ENCODE measurements at places on chromosomes 6 and 20. TPM values are rescaled to one million over a fixed set of nuclear protein-coding genes. Genes with fewer than 3 reads are reported as not detected.
A peak's percentile ranks its signal among the peaks of the same experiment; 100 is the strongest.

- DNase-seq = no peak
Observed at GRCh38 chr6:166539543-166539942, 46.9 kb downstream of the RAMACL start.

TNF gene
- total RNA-seq = 0.87 TPM

DNA sequence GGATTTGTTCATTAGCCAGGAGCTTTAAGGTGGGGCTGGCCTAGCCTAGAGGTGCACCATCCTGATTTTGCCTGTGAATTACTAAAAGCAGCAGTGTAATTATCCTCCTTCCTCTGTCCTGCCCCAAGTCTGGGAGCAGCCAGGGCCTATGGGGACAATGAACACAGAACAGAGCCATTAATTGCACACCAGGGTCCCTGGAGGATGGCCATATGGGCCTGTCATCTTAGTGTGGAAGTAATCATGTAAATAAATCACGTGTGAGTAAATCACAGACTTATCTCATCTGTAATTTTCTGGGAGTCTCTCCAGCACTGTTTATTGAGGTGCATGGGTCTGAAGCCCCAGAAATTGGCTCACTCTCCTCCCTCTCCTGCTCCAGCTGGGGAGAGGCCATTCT, 176.3 kb downstream of the LRFN2 start:
- no peak for DNase-seq

COL11A2 gene
- 0.35 TPM for total RNA-seq

DNA sequence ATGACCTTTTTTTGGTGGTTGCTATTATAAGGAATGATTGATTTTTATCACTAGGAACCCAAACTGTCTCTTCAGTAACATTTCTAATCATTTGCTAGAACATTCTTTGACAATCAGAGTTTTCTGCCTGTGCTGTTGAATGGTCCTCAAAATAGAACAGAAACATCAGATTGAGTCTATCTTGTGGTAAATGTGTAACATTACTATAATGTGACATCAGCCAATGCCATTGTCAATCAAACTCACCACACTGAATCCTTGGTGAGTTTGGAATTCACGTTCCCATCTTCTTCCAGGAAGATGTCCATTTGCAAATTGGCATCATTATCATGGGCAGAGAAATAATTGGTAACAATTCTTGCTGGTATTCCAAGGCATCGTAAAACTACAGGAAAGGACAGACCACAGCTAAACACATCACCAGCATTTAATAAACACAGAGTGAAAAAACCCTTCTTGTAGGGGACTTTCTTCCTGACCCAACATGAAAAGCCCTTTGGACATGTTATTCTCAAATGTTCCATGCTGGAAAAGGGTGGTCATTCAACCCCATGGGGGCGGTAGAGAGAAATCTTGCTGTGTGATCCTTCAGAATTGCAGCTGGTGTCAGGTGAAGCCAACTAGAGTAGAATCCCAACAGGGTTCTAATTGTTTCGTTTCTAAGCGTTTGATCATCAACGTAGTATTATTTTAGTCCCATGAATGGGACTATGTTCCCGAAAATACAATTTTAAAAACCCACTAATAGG, 98.5 kb downstream of the F13A1 start:
- no peak for DNase-seq

ESF1 gene
- total RNA-seq = 5.9 TPM

DNA sequence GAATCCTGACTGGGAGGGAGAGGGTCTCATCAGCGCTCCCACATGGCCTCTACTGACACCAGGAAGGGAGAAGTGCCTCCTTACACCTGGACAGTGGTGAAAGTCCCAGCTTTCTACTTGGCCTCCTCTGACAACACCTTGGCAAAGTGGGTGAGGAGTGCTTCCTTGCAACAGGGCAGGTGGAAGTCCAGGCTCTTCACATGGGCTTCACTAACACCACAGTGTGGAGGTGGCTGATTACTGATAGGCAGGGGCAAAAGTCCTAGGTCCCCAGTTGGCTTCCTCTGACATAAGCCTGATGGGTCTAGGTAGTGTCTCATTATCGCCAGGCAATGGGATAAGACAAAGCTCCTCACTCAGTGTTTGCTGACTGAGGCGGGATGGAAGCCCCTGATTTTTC, 9.5 kb upstream of the HLA-DRA start:
- no peak for DNase-seq

GRCh38 chr6:136618086-136618485, 67.9 kb upstream of the MAP7 start:
- no peak for DNase-seq

SOX18 gene
- 4.6 TPM for total RNA-seq

- DNase-seq = no peak
Observed at GRCh38 chr6:138484018-138484731, 15.1 kb downstream of the NHSL1 start.

ZSCAN23 gene
- 1.0 TPM for total RNA-seq

C6orf163 gene
- total RNA-seq = 1.3 TPM

GRCh38 chr20:53104884-53105283, 132.7 kb downstream of the TSHZ2 start:
- DNase-seq = no peak

POPDC3 gene
- total RNA-seq = not detected

DNA sequence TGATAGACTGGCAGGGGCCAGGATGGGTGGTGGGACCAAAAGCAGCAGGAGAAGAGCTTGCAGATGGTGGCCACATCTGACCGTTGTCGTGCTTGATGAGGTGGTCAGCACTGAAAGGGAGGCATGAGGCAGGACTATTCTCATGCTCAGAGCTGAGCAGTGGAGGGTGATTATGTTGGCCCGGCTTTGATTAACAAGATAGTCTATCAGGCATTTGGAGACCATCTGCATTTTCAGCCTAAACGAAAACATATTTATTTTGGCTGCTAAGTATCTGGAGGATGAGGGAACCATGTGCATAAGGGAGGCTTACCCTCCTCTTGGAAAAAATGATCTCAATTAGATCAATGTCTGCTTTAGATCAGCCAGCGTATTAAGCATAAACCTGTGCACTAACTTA, 141.6 kb upstream of the KCNK16 start:
- DNase-seq = no peak

TRIM31 gene
- total RNA-seq = 0.16 TPM

DNA sequence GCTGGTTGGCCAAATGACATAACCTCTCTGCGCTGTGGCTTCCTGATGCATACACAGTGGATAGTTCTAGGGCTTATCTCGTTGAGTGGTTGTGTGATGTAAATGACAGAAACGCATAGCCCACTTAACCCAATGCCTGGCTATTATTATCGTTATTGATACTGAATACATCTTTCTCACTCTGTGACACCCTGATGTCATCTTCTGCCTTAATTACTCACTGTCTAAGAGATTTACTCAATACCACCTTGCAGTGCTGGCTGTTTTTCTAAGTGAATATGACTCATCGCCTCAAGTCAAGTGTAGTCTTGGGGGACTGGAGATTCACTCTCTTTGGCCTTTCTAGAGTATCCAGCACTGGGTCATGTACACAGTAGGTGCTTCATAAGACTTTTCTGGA, 73.6 kb downstream of the NDUFAF5 start:
- no peak for DNase-seq

- DNase-seq = no peak
Observed at GRCh38 chr20:4584510-4584909, 137.2 kb upstream of the PRND start.

CLVS2 gene
- total RNA-seq = 0.03 TPM

- DNase-seq = no peak
Observed at GRCh38 chr6:87807475-87807874, 105.4 kb upstream of the AKIRIN2 start.

COX4I2 gene
- 0.43 TPM for total RNA-seq

DNA sequence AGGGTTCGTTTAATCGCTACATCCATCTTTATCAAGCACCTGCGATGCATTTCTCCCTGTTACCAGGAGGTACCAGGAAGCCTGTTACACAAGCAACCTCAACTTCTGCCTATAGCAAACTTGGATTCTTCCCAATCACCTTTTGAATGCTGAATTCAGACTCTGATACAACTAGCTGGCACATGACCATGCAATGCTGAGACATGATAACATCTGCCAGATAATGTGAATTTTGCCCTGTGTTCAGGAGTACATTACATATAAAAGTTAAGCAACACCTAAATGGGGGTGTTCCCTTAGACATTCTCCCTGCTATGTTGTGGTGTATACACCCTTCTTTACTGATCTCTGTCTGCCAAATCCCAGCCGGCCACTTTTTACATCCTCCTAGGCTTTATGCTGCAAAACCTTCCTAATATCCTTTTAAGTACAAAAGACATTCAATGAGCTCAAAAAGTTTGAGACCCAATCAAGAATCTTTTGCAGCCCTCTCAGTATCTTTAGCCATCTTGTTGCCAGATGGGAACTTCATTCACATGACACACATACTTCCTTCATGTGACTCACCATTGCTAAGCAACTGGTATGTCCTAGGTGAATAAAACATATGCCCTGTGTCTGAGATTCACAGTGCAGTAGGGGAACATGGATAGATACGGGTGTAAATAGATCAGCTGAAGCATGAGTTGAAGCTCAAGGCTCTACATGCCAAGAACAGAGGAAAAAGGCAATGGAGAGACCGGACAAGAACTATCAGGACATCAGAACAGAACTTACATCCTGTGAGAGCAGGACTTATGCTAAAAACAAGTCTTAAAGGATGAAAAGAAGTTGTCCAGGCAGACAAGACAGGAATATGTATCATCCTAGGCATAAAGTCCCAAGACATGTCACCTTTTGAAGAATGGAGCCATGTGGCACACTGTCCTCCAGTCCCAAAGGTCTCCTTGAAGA, 84.3 kb downstream of the ZHX3 start:
- DNase-seq = no peak

- no peak for DNase-seq
Observed at GRCh38 chr20:14199111-14199510, 138.3 kb downstream of the FLRT3 start.

RALY gene
- 42.8 TPM for total RNA-seq

- peak; percentile 93 for DNase-seq
Observed at GRCh38 chr6:26156105-26156849, 69.0 kb downstream of the HFE start.

DNA sequence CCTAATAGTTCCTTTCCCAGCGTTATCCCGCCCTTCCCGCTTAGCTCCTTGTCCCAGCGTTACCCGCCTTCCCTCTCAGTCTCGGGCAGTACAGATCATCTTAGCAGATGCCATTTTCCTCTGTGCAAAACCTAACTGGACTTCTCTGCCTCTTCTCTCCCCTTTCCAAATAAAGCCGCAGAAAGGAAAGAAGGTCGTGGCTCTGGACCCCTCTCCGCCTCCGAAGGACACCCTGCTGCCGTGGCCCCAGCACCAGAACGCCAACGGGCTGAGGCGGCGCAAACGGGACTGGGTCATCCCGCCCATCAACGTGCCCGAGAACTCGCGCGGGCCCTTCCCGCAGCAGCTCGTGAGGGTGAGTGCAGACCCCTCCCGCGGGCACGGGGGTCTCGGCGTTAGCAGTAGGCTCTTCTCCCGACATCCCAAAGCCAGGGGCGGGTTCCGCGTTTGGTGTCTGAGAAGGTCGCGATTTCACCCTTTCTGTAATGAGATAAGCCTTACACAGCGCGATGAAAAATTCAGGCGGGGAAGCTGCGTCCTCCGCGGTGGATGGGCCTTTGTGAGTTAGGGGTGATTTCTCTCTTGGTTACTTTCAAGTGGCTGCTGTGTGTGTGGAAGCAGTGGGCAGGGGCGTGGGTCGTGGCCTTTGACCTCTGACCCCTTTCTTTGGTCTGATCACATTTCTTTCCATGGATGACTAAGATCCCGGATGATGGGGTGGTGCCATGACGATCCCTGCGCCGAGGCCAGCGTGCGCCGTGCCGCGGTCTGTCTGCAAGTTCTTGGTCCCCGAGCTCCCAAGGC, 292.7 kb downstream of the TAF4 start:
- DNase-seq = no peak

WFDC13 gene
- total RNA-seq = not detected

GRCh38 chr6:116564921-116565872, 6.1 kb upstream of the RWDD1 start:
- peak; percentile 22 for DNase-seq

TRIM15 gene
- total RNA-seq = not detected

DNA sequence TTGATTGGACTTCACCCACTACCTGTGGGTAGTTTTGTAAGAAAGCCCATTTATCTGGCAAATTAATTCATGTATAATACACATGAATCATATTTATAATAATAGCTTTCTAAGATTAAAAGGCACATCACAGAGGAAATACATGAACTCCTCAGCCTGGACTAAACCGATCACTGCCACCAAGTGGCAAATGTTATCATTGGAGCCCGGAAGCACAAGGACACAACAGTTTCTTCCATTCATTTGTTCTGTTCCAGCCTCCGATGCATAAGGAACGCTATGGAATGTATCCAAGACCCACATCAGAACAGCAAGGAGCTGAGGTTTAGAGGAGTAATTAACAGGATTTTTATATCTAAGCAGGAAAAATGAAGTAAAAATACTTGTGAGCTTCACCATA, 13.9 kb upstream of the IPCEF1 start:
- no peak for DNase-seq

GRCh38 chr6:43891072-43891870, 121.3 kb downstream of the VEGFA start:
- DNase-seq = peak; percentile 53

DNA sequence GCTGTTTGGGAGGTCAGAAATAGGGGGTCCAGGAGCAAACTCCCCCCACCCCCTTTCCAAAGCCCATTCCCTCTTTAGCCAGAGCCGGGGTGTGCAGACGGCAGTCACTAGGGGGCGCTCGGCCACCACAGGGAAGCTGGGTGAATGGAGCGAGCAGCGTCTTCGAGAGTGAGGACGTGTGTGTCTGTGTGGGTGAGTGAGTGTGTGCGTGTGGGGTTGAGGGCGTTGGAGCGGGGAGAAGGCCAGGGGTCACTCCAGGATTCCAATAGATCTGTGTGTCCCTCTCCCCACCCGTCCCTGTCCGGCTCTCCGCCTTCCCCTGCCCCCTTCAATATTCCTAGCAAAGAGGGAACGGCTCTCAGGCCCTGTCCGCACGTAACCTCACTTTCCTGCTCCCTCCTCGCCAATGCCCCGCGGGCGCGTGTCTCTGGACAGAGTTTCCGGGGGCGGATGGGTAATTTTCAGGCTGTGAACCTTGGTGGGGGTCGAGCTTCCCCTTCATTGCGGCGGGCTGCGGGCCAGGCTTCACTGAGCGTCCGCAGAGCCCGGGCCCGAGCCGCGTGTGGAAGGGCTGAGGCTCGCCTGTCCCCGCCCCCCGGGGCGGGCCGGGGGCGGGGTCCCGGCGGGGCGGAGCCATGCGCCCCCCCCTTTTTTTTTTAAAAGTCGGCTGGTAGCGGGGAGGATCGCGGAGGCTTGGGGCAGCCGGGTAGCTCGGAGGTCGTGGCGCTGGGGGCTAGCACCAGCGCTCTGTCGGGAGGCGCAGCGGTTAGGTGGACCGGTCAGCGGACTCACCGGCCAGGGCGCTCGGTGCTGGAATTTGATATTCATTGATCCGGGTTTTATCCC, at the start of gene VEGFA:
Gene VEGFA, plus strand, starts transcription at position 686 of the 846 bp plus-strand sequence.
- peak; percentile 93 for DNase-seq

Data from pancreas (tissue), 10 donors.